CD14-positive monocyte (primary cell): ENCODE measurements at places on chromosomes 5 and 9. TPM values are rescaled to one million over a fixed set of nuclear protein-coding genes. Genes with fewer than 3 reads are reported as not detected.

DNA sequence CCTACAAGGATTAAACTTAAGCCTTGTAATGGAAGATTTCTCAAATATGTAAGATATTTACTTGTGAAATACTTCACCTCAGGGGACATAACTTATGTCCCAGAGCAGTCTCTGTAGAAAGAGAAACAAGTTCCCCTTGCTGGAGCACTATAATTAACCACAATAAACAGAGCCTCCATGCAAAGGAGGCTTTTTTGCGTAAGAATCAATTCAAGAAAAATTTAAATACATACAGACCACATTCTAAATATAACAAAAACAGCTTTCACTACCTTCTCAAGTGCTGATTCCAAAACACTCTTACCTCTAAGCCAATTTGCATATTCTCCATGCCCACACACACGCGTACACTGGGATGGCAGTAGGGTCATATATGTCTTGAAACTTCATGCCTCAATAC lies 30.7 kb upstream of the CCNB1 start:
- DNase-seq: no peak

GRCh38 chr5:51382521-51383130 lies 622 bp upstream of the ISL1 start:
- DNase-seq: no peak

GRCh38 chr5:142783601-142784341 lies 13.6 kb downstream of the ARHGAP26 start:
- peak; percentile 44 for DNase-seq

DNA sequence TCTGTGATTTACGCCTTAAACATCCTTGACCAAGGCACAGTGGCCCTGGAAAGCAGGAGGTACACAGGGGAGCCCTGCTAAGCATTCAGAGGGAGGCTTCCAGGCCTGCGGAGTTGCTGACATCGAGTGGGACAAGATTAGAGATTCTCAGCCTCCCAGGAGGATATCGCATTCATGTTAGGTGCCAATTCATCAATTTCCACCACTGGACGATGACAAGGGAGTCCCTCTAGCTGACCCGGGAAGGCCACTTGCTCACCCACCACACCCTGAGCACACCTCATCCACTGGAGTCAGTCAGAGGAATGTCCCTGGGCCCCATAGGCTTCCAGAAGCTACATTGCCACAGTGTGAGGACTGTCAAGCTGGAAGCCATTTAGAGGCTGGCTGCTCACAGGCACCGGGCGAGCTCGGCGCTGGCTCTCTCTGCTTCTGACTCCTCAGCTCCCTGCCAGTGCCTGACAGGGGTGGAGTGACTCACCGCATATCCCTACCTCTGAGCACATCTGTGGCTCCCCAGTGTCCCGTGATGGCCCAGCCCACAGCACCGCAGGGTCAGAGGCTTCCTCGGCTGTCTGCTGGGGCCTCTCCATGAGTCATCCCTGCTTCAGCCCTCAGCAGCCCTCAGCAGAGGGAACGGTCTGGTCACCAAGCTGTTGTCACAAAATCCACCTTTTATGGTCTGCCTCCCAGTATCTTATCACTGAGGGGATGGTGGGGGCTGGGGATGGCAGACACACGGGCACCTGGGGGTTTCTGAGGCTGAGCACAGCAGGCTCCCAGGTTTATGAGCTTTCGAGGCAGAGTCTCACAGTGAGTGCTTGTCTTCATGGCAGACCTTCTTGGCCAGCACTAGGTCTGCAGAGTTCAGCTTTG lies 117.5 kb downstream of the ZNF608 start:
- DNase-seq: peak; percentile 7

DNA sequence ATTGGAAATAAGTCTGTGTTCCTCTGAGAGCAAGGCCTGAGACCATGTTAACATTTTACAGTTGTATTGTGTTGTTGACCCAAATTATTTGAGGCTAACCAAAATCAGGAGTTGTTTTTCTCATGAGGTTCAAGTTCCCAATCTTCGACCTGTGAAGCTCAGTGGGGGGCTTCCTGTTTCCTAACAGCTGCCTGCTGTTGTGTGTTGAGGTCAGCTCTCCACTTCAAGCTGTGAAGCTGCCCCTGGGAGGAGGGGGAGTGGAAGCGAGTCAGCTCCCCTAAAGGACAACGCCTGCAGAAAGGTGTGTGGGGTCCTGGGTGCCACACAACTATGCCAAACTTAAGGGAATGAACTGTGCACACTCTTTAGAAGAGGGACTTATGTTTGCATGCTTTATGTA lies 295.5 kb downstream of the IRX1 start:
- no peak for DNase-seq

- peak; percentile 30 for DNase-seq
Measured at GRCh38 chr9:106753155-106753671, 109.8 kb upstream of the ZNF462 start.

- no peak for DNase-seq
Measured at GRCh38 chr5:64298586-64298985, 132.9 kb downstream of the RNF180 start.

DNA sequence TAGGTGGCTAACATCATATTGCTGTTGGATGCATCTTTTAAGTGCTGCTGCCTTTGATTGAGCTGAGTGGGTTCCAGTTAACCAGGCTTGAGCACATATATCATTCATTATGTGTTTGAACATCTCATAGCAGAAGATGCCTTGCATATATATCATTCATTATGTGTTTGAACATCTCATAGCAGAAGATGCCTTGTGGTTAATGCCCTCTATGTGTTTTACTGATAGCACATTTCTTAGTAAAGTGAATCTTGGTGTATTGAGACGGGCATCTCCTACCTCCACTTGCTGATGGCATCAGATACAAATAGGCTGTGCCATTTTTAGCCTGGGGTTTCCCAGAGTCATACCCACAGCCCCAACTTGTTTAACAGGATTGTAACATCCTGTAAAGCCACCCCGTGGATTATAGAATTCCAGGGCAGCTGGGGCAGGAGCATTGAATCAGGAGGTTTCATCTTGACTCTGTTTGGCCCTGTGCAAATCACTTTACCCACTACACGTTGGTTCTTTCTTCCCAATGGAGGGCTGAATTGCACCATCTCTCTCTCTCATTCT lies 26.5 kb downstream of the MTAP start:
- no peak for DNase-seq

DNA sequence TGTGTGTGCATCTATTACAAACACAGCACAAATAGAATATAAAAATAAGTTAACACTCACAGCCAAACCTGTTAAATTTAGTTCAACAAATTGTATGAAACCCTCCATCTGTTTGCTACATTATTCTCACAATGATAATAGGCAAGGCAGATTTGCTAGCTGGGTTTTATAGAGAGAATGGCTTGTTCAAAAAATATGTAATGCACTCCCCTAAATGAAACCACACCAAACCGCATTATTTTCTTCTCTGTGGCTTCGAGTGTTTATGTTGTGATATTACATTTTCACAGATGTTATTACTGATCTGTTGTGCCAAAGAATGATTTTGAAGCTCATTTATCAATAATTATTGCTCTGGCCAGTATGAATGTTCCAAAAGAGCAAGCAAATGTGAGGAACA lies 92.9 kb downstream of the SPATA31D1 start:
- no peak for DNase-seq

DNA sequence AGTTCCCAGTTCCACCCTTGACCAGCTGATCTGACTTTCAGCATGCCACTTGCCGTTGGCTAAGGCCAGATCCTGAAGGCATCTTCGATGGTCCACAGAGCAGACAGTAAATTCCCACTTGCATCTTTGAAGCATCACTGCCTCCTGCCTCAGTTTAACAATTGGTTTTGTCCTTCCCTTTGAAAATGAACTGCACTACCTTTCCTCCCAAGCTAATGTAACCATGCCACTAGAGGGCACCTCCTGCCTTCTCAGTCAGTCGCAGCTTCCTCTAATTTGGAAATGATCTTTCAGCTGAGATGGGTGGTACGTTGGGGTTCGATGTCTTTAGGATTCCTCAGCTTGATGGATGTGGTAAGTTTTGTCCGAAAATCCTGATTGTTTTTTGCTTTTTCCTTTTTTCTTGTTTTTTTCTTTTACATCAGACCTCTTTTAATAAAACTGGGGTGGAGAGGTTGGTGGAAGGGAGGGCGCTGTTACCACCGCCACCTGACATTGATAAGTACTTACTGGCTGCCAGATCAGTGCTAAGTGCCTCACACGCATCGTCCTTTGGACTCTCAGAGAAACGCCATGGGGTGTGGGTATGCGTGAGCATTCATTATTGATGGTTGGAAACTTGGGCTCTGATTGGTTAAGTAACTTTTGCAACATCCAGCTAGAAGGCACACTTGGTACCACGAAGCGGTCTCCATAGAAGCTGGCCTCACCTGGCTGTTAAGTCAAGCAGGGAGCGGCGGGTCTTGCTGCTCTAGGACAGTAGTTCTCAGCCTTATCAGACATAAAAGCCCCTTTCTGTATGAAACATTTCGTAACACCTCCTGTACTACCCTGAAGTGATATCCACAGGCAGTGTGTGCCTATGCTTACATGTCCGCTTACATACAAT lies 16.9 kb downstream of the PTTG1 start:
- peak; percentile 69 for DNase-seq

- no peak for DNase-seq
Measured at GRCh38 chr5:116142495-116142894, 57.7 kb downstream of the COMMD10 start.

- no peak for DNase-seq
Measured at GRCh38 chr9:134360897-134361296, 34.6 kb downstream of the RXRA start.

DNA sequence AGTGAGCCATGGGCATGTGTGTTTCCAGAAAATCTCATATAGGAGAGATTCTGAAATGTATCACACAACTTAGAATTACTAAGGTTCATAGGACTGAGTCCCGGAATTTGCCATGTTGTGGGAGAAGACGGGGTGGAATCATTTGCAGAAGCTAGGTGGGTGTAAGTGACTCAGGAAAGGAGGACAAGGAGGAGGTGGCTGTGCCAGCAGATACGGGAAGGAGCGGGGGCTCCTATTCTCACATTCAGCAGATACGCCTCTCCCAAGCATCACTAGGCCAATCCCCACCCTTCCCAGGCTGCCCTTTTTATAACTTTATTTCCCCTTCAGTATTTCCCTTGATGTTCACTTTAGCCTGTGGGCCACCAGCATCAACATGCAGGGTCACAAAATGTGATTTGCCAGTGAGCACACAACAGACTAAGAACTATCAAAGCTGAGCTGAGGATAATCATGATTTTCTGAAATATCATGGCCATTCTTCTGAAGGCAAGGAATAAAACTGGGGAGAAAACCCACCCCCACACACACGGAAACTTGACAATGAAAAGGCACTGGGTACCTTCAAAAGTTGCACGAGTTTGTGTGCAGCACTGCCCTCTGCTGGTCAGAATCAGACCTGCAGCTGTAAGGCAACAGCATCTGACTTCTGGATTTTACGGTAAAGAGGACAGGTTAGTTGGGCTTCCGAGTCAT lies 133.2 kb downstream of the MTX3 start:
- DNase-seq: peak; percentile 54

DNA sequence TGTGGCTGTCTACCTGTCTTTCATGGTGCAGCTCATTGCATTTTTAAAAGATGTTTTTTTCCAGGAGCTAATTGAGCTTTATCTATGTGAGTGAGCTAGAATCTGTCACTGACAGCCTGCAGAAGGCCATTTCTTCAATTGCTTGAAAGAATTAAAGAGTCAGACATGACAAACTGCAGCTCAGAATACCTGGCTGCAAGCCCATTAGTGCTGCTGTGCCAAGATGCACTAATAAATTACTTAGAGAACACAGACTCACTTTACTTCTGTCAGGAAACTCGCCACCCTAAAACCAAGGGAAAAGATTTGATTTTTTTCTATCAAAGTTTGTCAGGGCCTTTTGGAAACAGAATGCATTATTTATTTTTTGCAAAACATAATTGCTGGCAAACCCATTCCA lies 368.3 kb downstream of the CAAP1 start:
- no peak for DNase-seq

- no peak for DNase-seq
Measured at GRCh38 chr5:12357626-12358025, 453.4 kb upstream of the CTNND2 start.

- DNase-seq: no peak
Measured at GRCh38 chr5:75512383-75513074, 838 bp downstream of the POLK start.

GRCh38 chr5:72137826-72138409 lies 30.6 kb downstream of the MAP1B start:
- DNase-seq: no peak

DNA sequence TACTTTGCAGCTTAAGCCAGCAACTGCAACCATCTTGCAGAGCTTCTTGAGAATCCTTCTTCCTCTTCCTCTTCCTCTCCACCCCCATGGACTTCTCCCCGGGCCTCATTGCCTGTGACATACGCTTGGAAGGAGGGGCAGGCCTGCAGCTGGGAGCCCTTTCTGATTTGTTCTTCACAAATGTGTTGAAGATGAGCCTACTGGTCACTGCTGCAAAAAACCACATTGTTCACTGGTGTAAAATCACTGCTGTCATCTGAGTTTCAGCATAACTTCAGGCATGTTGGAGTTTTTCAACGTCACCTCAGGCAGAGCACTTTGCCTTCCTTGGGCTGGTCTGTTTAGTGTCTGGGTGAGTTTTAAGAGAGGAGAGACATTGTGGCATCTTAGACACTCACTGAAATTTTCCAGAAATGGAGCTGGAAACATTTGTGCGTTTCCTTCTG lies 7.9 kb downstream of the TJP2 start:
- DNase-seq: peak; percentile 71

GRCh38 chr5:60719329-60719728 lies 19.4 kb upstream of the DEPDC1B start:
- DNase-seq: no peak

DNA sequence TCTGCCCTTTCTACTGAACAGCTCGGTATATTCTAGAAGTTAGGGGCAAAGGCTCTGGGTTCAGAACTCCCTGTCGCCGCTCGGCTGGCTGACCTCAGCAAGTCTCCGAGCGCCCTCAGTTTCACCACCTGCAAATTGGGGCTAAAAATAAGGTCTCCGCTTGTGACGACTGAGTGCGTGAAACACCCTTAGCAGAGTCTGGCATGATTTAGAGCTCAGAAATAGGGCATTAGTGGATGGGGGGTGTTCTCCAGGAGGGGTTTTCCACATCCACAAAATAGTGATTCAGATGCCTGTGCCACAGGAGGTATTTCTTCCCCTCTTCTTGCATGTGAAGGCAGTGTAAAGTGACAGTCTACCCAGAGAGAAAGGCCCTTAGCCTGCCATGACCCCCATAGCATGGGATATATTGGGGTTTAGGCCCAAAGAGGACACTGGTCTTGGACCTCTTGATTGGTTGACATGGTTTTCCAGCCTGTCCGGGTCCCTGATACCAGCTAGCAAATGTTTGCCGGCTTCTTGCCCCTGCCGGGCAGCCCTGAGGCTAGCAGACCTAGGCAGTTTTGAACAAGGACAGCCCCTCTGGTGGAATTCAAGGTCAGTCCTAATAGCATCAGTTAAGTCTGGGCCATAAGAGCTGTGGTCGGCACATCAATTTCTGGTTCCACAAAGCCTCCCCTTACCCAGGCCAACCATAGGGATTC lies 1.4 kb downstream of the ERGIC1 start:
- DNase-seq: peak; percentile 85

GRCh38 chr9:113578882-113579282 lies 115.4 kb downstream of the RGS3 start:
- peak; percentile 90 for DNase-seq

- DNase-seq: no peak
Measured at GRCh38 chr5:41682641-41683040, 172.2 kb upstream of the PLCXD3 start.

Gene MTX3
- polyA plus RNA-seq: 0.70 and 2.4 TPM in 2 replicates

Gene F2RL1
- polyA plus RNA-seq: 11.4 TPM

Gene MIGA2
- polyA plus RNA-seq: 5.9 TPM

Gene BARHL1
- not detected for polyA plus RNA-seq

Gene PAPPA
- polyA plus RNA-seq: not detected in 2 replicates

Gene CCDC127
- 0.85 TPM for polyA plus RNA-seq

Gene C5orf15
- polyA plus RNA-seq: 46.9 TPM

Gene STXBP1
- polyA plus RNA-seq: 0.59 TPM

Gene GOLPH3
- polyA plus RNA-seq: 17.5 and 25.1 TPM in 2 replicates

Gene SH3RF2
- polyA plus RNA-seq: not detected

Gene TAF11L5
- polyA plus RNA-seq: not detected
